ENCODE measurements at places on chromosomes 11 and 22.

GRCh38 chr11:107006076-107006833 is 12.0 kb downstream of the GUCY1A2 start:
- H3K27me3 ChIP-seq, result no peaks in the 10 kb centered on the region
- no peak overlapping the region for H3K4me3 ChIP-seq
- no peak for DNase-seq
- H3K4me1 ChIP-seq, result no peaks in the 10 kb centered on the region
- H3K27ac ChIP-seq, result no peak overlapping the region
- no peaks in the 10 kb centered on the region for H3K36me3 ChIP-seq

DNA sequence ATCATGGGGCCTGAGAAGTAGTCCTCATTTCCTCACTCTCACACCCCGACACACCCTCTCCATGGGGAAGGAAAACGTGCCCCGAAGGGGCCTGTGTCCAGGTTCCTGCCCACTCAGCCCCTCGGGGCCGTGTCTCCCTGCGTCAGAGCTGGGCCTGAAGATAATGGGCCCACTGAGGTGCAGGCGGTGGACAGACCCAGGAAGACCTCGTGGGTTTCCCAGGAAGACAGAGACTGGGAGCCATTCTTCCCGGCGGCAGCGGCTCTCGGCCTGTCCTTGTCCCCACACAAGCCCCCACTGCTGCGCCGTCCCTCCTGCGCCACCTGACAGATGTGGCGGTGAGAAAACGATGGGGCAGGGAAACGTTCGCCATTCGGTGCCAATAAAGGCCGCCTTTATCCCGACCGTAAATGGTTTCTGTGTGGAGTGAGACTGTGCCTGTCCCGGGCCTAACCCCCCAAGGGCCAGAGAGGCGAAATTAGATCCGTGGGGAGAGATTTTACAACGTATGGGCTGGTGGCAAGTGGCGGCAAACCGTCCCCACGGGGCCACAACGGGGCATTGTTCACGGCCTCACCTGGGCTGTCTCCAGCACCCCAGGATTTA is 89.0 kb downstream of the CDKN1C start:
- H3K4me1 ChIP-seq, result no peaks in the 10 kb centered on the region
- no peak for DNase-seq
- H3K27me3 ChIP-seq, result peaks cover 16% of the 10 kb centered on the region
- no peaks in the 10 kb centered on the region for H3K36me3 ChIP-seq

- no peak overlapping the region for H3K4me3 ChIP-seq
- peaks cover 2% of the 10 kb centered on the region for H3K4me1 ChIP-seq
- no peak for DNase-seq
- H3K27me3 ChIP-seq, result no peaks in the 10 kb centered on the region
- no peak overlapping the region for H3K27ac ChIP-seq
- peaks cover 4% of the 10 kb centered on the region for H3K36me3 ChIP-seq
These were observed 142.2 kb downstream of the WNT7B start for GRCh38 chr22:45834795-45835194.

DNA sequence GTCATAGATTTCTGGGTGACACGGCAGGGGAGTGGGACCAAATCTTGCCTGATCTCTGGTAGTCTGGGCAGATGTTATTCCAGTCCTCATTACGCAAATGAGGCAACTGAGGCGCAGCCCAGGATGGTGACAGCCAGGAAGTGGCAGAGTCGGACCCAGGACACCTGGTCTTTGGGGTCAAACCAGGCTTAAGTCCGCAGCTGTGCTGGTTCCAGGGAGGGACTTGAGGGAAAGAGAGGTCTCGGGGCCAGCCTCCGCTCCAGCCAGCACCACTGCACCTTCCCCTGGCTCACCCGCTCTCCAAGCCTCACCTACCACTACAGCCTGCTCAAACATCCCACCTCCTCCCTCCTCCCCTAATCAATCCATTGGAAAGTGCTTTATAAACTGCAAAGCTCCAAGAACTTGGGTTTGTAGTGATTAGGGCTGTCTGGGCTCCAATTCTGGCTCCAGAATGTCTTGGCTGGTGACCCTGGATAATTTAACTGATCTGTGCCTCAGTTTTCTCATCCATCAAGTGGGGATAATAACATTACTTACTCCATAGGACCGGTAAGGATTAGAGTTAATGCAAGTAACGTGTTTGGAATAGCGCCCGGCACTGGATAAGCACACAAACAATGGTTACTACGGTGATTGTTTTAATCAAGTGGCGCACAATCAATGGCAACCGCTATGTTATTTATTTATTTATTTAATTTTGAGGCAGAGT is 526 bp upstream of the PNPLA5 start:
- H3K36me3 ChIP-seq, result peaks cover 2% of the 10 kb centered on the region
- H3K27ac ChIP-seq, result no peak overlapping the region
- no peak for DNase-seq
- no peak overlapping the region for H3K4me3 ChIP-seq
- peaks cover 49% of the 10 kb centered on the region for H3K27me3 ChIP-seq
- H3K4me1 ChIP-seq, result no peaks in the 10 kb centered on the region

DNA sequence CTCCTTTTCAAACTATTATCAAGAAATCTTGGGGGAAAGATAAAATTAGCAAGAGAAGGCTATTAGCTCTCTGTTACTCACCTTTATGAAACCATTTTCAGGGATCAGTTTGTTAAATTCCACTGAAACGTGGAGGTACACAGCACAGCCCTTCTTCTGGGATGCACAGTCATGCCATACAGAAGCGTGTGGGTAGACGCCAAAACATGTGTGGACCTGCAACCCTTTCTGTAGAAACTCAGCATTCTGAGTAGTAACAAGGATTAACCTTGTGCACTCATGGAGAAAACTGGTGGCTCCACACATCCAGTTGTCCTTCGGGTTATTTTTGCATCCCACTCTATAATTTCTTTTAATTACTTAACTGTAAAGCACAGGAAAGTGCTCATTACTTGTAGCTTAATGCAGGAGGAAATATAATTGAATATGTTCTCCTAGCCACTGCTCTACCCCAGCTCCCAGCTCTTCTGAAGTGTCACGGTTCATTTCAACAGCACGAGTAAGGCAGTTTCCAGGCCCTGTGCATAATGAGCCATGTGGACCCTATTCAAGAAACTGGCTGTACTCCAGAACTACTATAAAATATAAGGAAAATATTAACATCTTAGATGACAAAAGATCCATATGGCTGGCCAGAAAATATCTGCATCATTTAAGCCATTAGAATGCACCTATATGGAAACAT is 26.1 kb downstream of the BDNF start:
- no peak for DNase-seq
- H3K27me3 ChIP-seq, result no peaks in the 10 kb centered on the region
- H3K4me3 ChIP-seq, result no peak overlapping the region
- H3K4me1 ChIP-seq, result no peaks in the 10 kb centered on the region

All from effector memory CD8-positive, alpha-beta T cell (primary cell).